ENCODE measurements at places on chromosomes 4 and X.

GRCh38 chr4:184807256-184807655, 18.5 kb downstream of the ACSL1 start:
- no peak for DNase-seq

- no peak for DNase-seq
Observed at GRCh38 chr4:129545599-129546278, 449.8 kb downstream of the C4orf33 start.

GRCh38 chr4:15376594-15376993, 51.2 kb upstream of the C1QTNF7 start:
- no peak for DNase-seq

DNA sequence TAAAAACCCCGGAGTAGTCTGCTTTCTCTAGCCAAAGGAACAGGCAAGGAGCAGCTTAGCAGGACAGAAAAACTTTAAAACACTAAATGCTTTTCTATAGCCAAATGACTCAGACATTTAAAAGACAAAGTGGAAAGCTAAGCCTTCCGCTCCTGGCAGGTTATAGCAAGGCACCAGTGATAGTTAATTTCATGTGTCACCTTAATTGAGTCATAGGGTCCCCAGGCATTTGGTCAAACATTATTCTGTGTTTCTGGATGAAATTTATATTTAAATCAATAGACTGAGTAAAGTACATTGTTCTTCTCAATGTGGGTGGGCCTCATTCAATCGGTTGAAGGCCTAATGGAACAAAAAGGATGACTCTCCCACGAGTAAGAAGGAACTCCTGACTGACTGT, 885.7 kb upstream of the ADGRL3 start:
- no peak for DNase-seq

- no peak for DNase-seq
Observed at GRCh38 chr4:69753686-69754085, 6.7 kb downstream of the SULT1B1 start.

- no peak for DNase-seq
Observed at GRCh38 chr4:21320034-21320433, 619.8 kb downstream of the PACRGL start.

DNA sequence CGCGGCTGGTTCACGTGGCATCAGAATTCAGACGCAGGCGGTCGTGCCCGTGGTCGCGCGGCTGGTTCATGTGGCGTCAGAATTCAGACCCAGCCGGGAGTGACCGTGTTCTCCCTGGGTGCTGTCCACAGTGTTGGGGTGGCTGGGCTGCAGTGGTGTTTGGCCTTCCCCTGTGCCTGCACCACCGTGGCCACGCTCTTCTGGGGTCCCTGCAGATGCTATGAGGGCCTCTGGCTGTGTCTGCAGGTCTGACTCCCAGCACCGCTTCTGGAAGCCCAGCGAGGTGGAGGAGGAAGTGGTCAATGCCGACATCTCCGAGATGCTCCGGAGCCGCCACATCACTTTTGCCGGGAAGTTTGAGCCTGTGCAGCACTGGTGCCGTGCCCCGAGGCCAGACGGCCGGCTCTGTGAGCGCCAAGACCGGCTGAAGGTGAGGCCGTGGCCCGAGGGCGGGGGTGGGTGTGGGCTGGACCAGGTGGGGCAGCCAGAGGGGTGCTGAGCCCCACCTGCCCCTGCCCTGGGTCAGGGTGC, 26.4 kb downstream of the NKX1-1 start:
- DNase-seq: no peak

GRCh38 chr4:170004651-170005295, 21.4 kb downstream of the MFAP3L start:
- DNase-seq: no peak

GRCh38 chr4:37430718-37431416, 186.3 kb downstream of the NWD2 start:
- no peak for DNase-seq

- DNase-seq: no peak
Observed at GRCh38 chrX:3271183-3271833, 75.1 kb downstream of the MXRA5 start.

- no peak for DNase-seq
Observed at GRCh38 chrX:130523460-130524394, 121.9 kb downstream of the RBMX2 start.

DNA sequence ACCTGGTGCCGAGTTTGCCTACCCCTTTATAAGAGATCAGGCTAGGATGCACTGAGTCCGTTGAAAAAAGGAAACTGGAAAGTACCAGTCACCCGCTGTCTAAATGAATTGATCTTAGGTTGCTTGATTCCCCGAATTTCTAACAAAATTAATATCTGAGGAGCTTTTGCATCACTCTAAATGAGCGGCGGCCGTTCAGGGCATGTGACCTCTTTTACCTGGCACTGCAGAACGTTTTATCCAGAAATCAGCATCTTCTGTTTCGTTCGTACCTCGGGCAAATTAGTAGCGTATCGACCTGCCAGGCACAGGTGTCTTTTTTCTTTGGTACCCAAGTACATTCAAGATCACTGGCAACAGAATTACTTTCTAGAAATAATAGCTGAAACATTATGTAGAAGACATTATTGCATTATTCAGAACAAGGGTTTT, 876 bp downstream of the KLHL2 start:
- DNase-seq: no peak

- DNase-seq: no peak
Observed at GRCh38 chr4:76513482-76513881, 78.5 kb downstream of the SHROOM3 start.

DNA sequence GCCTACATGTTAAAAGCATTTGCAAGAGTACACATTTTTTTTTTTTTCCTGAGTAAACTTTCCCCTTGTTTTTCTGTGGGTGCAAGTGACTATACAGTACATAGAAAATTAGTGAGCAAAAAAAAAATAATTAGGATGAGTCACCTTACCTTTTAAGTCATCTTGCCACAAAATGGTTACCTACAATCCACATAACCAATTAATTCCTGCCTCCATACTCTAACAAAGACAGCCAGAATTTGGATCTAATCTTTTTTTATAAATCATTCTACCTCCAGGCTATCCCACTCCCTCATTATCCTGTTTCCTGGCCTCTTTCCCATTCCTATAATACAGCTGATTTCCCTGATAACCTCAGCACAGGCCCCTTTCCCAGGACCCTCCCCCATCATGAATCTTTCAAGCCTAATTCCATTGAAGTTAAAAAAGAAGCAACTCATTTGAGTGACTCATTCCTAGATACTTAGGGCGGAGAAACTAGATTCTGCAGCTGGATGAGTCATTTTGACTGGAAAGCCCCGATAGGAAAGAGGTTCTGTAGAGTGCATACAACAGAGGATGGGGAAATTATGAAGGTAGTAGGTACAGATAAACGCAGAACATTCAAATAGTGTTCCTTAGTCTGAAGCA, 128.2 kb downstream of the C4orf51 start:
- DNase-seq: no peak

DNA sequence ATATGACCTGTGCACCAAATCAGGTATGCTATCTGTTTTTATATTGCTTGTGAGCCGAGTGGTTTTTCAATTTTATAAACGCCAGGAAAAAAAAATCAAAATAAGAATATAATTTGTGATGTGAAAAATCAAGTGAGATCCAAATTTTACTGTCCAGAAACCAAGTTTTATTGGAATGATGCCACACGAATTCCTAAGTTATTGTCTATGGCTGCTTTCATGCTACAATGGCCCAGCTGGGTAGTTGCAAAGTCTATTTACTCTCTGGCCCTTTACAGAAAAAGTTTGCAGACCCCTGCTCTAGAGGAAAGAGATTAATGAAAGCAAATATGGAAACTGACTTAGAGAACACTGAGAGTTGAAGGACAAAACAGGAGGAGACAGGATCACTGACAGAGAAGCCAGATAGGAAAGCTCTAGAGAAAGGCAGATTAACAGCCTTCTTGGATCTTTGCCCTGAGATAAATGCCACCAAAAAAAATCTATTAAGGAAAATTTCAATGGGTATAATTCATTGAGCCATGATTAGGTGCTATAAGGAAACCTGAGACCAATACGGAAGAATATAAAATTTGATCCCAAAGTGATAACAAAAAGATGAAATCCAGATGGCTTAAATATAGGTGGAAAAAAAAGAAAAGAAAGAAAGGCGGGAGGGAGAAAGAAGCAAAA, 29.8 kb downstream of the PRSS12 start:
- DNase-seq: no peak

GRCh38 chr4:149964001-149964796, 114.0 kb upstream of the DCLK2 start:
- DNase-seq: no peak

GRCh38 chrX:30504309-30504708, 73.3 kb downstream of the TASL start:
- DNase-seq: no peak

- DNase-seq: no peak
Observed at GRCh38 chr4:55356991-55357461, 11.0 kb downstream of the SRD5A3 start.

GRCh38 chr4:83920375-83920774, 384.5 kb downstream of the GPAT3 start:
- DNase-seq: no peak

- no peak for DNase-seq
Observed at GRCh38 chr4:48032721-48033120, 16.1 kb downstream of the NIPAL1 start.

- no peak for DNase-seq
Observed at GRCh38 chrX:52277666-52278065, 91.2 kb upstream of the XAGE2 start.

- no peak for DNase-seq
Observed at GRCh38 chrX:123298026-123298425, 113.9 kb downstream of the GRIA3 start.

DNA sequence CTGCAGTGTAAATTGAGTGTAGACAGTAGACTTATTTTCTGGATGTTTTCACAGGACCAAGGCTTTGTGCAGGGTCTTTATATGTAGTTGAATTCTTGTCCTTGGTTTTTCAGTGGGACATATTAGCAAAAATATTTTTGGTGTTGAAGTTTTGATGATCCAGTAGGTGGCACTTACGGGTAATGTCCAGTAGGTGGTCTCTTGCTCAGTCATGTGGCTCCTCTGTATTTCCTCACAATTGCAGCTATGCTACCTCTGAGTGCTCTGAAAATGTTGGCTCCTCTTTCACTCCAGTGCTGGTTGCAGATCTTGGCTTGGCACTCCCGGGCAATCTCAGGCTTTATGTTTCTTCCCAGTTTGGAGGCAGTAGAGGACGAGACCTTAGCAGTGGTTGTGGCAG, 419.8 kb upstream of the AMOT start:
- no peak for DNase-seq

DNA sequence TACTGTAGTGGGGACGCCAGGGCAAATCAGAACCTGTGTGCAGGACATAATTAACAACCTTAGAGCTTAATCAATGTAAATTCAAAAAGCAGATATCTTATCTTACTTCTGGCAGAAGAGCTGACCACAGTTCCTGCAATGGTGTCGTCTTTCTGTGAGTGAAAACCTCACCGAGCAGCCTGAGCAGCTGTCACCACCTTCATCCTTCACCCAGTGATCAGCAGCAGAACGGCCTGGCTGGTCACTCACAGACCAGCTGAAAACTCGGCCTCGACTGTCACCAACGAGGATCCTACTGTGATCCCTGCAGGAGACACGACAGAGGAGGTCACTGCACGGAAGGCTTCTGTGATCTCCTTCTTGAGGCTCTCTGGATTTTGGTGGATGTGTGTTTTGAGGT, 94.2 kb downstream of the CDS1 start:
- no peak for DNase-seq

All from stimulated activated CD4-positive, alpha-beta T cell treated with anti-CD3 and anti-CD28 coated beads, TNF-alpha, amount 100 ng/mL, for 1 hour (primary cell).